ENCODE measurements at places on chromosomes 1 and 21. TPM values are rescaled to one million over a fixed set of nuclear protein-coding genes. Genes with fewer than 3 reads are reported as not detected.

The TBX19 gene
- total RNA-seq: 2.7 TPM

The SPATA45 gene
- total RNA-seq: 0.63 TPM

The DNAJC28 gene
- 1.4 TPM for total RNA-seq

The LRRN2 gene
- total RNA-seq: 20.6 TPM

The PDPN gene
- 108 TPM for total RNA-seq

The BCL2L15 gene
- total RNA-seq: not detected

The SPRR4 gene
- not detected for total RNA-seq

The AKNAD1 gene
- total RNA-seq: not detected

The IFFO2 gene
- 19.6 TPM for total RNA-seq

The TSPAN2 gene
- total RNA-seq: 5.1 TPM

The LDLRAD1 gene
- not detected for total RNA-seq

The TSACC gene
- 3.5 TPM for total RNA-seq

The TMPRSS15 gene
- total RNA-seq: not detected

The LRRC8B gene
- total RNA-seq: 15.9 TPM

The TRIM45 gene
- total RNA-seq: 12.7 TPM

The SLC25A33 gene
- 23.2 TPM for total RNA-seq

The RHD gene
- total RNA-seq: 0.30 TPM

The RUNX3 gene
- total RNA-seq: 1.3 TPM

The VWA5B1 gene
- total RNA-seq: 0.26 TPM

The CRNN gene
- total RNA-seq: not detected

The LCA5L gene
- total RNA-seq: 0.17 TPM

The PRAMEF18 gene
- not detected for total RNA-seq

The AQP10 gene
- not detected for total RNA-seq

The FCRL6 gene
- not detected for total RNA-seq

The PCAT6 gene
- 7.4 TPM for total RNA-seq

The CFAP107 gene
- total RNA-seq: not detected

The OR6N1 gene
- total RNA-seq: not detected

The OLIG2 gene
- 0.17 TPM for total RNA-seq

The KRTAP13-2 gene
- not detected for total RNA-seq

The ITGB2 gene
- 1.4 TPM for total RNA-seq

Measured in H7 (cell line).